ENCODE measurements at places on chromosomes 5 and 9. TPM values are rescaled to one million over a fixed set of nuclear protein-coding genes. Genes with fewer than 3 reads are reported as not detected.

- peak; percentile 4 for DNase-seq
Observed at GRCh38 chr5:11182441-11183080, 421.5 kb upstream of the DAP start.

DNA sequence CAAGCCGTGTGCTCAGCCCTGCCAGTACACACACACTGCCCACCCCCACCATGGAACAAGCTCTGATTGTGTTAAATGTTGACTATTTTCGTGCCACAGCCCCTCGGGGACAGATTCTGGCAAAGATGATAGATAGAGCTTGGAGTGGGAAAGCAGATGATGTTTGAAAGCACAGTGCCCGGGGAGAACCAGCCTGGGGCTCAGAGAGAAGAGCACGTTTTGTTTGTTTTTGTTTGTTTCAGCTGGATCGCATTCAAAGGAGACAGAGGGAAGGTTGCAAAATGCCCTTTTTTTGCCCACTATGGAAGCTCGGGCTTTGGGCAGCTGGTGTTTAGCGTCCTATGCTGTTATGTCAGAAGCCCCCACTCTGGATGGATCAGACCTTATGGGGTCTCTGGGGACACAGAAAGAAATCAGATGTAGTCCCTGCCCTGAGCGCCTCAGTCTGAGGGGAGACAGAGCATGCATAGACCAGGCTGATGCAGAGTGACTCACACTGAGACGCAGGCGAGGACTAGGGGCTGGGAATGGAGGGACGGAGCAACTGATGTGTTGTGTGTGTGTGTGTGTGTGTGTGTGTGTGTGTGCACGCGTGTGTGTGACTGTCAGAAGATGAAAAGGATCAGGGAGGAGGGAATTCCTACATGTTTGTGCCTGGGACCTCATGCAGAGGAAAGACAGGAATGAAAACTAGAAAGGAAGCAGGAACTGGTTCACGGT lies 229.7 kb downstream of the MELK start:
- peak; percentile 73 for DNase-seq

- peak; percentile 79 for DNase-seq
Observed at GRCh38 chr5:134177369-134178095, 782 bp upstream of the SKP1 start.

The GRXCR2 gene
- total RNA-seq = not detected

The ZNF354B gene
- 8.1 TPM for total RNA-seq

DNA sequence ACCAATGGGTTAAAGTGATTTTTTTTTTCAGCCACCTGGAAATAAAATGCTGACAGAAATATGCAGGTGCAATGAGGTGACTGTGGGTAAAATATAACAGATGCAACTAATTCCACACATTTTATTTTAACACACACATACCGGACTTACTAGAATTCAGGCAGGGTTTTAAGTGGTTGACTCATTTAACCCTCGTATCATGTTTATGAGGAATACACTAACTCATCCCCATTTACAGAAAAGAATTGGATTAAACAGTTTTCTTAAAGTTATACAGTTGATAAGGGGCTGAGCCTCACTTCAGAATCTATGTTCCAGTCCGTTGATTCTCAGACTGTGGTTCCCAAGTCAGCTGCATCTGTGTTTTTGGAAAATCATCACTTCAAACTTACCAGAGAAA lies 207.5 kb downstream of the CHSY3 start:
- no peak for DNase-seq

The BTNL3 gene
- not detected for total RNA-seq

The EQTN gene
- total RNA-seq = 0.27 TPM

GRCh38 chr9:91037511-91038482 lies 236.2 kb downstream of the SYK start:
- DNase-seq = no peak

The PGM5 gene
- total RNA-seq = not detected

- DNase-seq = no peak
Observed at GRCh38 chr5:103345461-103345860, 86.9 kb downstream of the MACIR start.

- DNase-seq = peak; percentile 46
Observed at GRCh38 chr5:50595199-50595598, 71.2 kb upstream of the PARP8 start.
